ENCODE measurements at places on chromosomes 5 and 9. TPM values are rescaled to one million over a fixed set of nuclear protein-coding genes. Genes with fewer than 3 reads are reported as not detected.

- DNase-seq = no peak
Measured at GRCh38 chr9:84187090-84187489, 153.5 kb downstream of the SLC28A3 start.

- no peak for DNase-seq
Measured at GRCh38 chr5:154568589-154568988, 90.6 kb upstream of the HAND1 start.

DNA sequence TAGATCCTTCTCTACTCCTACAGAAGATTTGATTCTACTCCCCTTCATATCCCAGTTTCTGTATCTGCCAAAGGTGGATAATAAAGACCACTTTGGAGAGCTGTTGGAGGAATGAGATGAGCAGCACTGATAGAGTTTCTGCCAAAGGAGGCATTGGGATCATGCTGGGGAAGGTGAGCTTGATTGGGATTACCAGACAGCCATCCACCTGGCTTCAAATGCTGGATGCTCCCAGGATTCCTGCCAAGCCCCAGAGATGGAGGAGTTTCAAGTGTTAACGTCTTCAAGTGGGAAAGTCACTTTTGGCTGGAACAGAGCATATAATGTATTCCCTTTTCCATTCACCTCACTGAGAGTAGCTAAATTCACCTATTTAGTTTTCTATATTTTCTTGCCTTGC is 348.4 kb downstream of the TRIM32 start:
- DNase-seq = no peak

GRCh38 chr5:1314564-1314982 is 19.7 kb upstream of the TERT start:
- DNase-seq = no peak

Gene LEAP2
- not detected for polyA plus RNA-seq

Gene FBP2
- not detected for polyA plus RNA-seq
